ENCODE measurements at places on chromosomes 11 and 22.
A peak's percentile ranks its signal among the peaks of the same experiment; 100 is the strongest.

GRCh38 chr11:15770798-15771414 is 585.4 kb downstream of the SOX6 start:
- no peak for DNase-seq

DNA sequence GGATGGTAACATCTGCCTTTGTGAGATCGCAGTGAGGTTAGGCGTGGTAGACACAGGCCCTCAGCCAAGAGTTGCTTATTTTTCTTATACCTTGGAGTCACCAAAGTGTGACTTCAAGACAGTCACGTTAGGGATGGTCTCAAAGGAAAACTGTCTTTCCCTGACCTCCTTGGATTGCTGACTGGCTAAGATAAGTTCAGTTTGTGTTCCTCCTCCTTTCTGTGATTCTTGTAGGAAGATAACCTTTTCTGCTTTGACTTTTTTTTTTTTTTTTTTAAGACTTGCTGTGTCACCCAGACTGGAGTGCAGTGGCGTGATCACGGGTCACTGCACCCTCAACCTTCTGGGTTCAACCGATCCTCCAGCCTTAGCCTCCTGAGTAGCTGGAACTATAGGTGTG is 23.1 kb downstream of the TAB1 start:
- DNase-seq, result no peak

- DNase-seq, result no peak
These were observed 1.5 kb upstream of the SELENOO start for GRCh38 chr22:50199251-50199721.

DNA sequence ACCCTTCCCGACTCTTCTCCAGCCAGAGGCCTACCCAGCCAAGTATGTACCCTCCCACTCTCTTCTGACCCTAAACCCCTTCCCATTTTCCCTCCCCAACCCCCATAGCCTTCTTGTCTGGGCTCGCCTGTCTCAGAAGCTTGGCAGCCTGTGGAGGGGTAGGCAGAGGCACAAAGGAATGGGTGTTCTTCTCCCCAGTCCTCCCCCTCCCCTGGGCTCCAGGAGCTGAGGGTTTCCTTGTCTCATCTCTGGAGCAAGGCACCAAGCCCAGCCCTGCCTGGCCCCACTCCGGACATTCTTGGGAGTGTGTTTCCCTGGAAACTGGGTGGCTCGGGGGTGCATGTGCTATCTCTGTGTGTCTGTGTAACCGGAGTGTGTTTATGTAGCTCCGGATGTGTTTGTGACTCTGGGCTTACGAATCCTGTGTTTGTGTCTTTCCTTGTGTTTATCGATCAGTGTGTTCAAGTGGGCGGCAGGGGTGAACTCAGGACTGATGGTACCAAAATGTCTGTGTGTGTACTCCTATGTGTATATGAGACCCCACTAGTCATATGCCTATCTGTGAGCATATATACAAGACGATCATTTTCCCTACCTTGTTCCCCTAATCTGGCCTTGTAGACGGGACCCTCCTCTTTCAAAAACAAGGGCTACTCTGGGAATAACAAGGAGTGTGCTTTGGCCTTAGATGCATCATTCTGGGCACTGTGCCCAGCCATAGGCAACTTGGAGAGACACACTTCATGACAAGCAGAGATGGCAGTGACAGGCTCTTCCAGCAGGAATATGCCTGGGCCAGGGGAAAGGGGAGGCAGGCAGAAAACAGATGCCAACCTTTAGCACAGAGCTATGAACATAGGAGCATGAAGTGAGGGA is 10.9 kb downstream of the PHLDB1 start:
- DNase-seq, result peak; percentile 66

DNA sequence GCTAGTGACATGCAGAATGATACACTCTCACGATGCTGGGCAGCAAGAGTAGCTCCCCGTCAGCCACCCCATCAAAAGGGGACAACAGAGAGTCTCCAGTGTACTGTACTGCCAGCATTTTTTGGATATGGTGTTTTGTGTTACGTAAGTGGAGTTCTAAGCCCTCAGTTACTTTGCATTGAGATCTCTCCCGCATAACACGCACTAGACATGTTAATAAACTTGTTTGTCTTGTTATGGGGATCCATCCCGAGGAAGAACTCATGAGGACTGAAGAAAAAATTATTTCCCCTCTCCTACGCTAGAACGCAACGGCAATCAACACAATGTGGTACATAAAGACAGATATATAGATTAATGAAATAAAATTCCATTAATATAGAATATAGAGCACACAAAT is 24.2 kb downstream of the NCAPD3 start:
- no peak for DNase-seq

GRCh38 chr11:62150887-62151736 is 27.3 kb downstream of the INCENP start:
- no peak for DNase-seq
